Stimulated activated CD8-positive, alpha-beta memory T cell treated with anti-CD3 and anti-CD28 coated beads, Interleukin-15, amount 100 ng/mL, for 4 hours (primary cell): ENCODE measurements at places on chromosomes 4 and X.

GRCh38 chrX:70969635-70970481 lies 39.0 kb upstream of the SLC7A3 start:
- no peak for DNase-seq

- no peak for DNase-seq
Observed at GRCh38 chrX:30538271-30538670, 39.3 kb downstream of the TASL start.

DNA sequence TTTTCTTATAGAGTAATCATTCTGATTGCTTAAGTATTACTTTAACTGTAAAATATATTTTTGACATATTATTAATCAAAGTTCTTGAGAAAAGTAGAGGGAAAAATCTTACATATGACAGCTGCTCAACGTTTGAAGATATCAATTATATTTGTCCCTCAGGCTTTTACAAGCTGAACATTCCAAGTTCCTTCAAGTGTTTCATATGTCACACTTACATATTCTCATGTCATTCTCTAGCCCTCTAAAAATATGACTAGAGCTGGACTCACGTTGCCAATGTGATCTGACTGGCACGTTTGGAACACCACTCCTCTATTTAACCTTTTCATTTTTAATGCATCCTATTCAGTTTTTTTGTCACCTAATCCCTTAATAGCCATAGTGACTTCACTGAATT lies 492.9 kb downstream of the PCDH18 start:
- DNase-seq, result no peak

GRCh38 chr4:53963336-53963735 lies 101.1 kb downstream of the CHIC2 start:
- DNase-seq, result no peak

DNA sequence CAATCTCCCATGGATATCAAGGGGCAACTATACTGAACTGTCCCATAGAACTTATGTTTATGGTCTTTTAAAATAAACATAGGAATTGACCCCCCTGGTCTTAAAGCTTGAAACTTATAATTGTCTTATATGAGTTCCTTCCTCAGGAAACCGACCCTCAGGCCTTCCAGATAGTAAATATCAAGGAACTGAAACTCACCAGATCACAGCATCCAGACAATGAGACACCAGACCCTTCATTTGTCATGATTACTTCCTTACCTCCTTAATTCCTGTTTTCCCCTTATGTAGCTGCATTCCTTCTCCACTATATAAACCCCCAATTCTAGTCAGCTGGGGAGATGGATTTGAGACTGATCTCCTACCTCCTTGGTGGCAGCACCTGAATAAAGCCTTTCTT lies 94.8 kb upstream of the GRPR start:
- no peak for DNase-seq

GRCh38 chr4:150234246-150234645 lies 156.0 kb downstream of the DCLK2 start:
- DNase-seq, result no peak
